Stimulated activated CD4-positive, alpha-beta T cell treated with anti-CD3 and anti-CD28 coated beads, Interleukin-1b, Interleukin-23, amount 100 ng/mL, for 1 hour (primary cell): ENCODE measurements at places on chromosomes 5 and 9.

- DNase-seq: peak; percentile 62
Measured at GRCh38 chr5:98927989-98928872, 576 bp downstream of the CHD1 start.

GRCh38 chr5:39108987-39109386 lies 34.8 kb upstream of the RICTOR start:
- no peak for DNase-seq

DNA sequence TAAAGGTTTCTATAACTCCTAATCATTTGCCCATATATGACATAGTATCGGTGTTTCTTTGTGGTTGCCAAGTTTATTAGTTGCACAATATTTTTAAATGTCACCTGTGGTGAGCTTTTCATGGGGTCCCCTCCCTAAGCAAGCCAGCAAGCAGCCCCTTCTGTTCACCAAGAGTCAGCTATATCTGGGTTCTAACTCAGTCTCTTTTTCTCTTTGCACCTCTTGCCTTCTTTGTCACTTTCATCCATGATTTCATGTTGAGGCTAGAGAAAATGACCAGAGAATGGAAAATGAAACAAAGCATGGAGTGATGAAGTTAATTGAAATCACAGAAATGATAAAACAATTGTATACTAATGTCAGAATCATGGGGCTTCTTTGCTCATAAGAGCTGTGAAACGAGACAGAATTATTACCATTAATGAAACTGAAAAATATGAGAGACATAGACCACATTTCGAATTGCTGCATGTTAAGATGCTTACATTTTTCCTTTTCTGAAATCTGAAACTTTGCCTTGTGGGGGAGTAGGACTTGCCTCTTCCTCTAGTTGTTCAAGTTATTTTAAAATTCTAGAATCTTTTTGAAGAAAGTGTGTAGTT lies 75.7 kb downstream of the CAMK4 start:
- DNase-seq: no peak

GRCh38 chr5:130077007-130077406 lies 172.7 kb downstream of the CHSY3 start:
- no peak for DNase-seq

GRCh38 chr5:88675708-88676636 lies 207.0 kb downstream of the MEF2C start:
- DNase-seq: no peak
